ENCODE measurements at places on chromosomes 7 and 10. TPM values are rescaled to one million over a fixed set of nuclear protein-coding genes. Genes with fewer than 3 reads are reported as not detected.

The ACTL6B gene
- total RNA-seq = not detected

The NPC1L1 gene
- total RNA-seq = 0.06 TPM

The PAX4 gene
- total RNA-seq = not detected

The ASB10 gene
- total RNA-seq = not detected

The TAS2R3 gene
- total RNA-seq = not detected

The SPDYE3 gene
- total RNA-seq = not detected

The PLAU gene
- total RNA-seq = 124 TPM

The PTN gene
- not detected for total RNA-seq

The SPDYE17 gene
- total RNA-seq = not detected

The CCL24 gene
- not detected for total RNA-seq

The GPR26 gene
- total RNA-seq = not detected

The MRPS33 gene
- total RNA-seq = 108 TPM

The IKZF1 gene
- not detected for total RNA-seq

All from A549 treated with AZD2906 at 1 μM for 4 hours (cell line).